ENCODE measurements at places on chromosomes 2 and 18. TPM values are rescaled to one million over a fixed set of nuclear protein-coding genes. Genes with fewer than 3 reads are reported as not detected.

The CNTNAP5 gene
- not detected for total RNA-seq

The SERPINB13 gene
- total RNA-seq, result not detected

The LHCGR gene
- total RNA-seq, result not detected

The KLHL41 gene
- total RNA-seq, result 0.34 TPM

The DPP4 gene
- total RNA-seq, result 5.9 TPM

The RALB gene
- total RNA-seq, result 39.3 TPM
